ENCODE measurements at places on chromosomes 4 and X.

GRCh38 chrX:105869701-105870100, 47.4 kb downstream of the NRK start:
- no peak for DNase-seq

- no peak for DNase-seq
These were observed 112.9 kb downstream of the MBNL3 start for GRCh38 chrX:132375941-132376340.

DNA sequence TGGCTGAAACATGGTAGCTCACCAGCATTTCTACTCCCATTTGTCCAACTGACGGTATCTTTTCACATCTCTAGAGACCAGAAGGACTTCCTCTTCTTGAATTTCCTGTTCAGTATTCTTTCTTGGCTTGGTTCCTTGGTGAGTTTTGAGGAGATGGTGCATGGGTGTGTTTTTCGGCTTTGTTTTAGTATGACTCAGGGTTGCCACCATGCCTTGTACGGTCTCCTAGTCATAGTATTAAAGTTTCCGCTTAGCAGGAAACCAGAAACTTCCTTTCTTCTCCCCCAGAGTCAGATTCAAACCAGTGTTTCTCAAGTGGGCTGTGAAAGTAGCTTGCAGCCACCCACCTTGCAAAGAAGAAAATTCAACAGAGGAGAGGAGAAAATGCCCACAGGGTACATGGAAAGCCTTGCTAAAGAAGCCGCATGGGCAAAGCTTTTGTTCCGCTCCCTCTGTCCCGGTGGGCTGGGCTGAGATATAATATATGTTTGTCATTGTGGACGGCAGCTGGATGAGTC, 5.7 kb downstream of the CD99 start:
- no peak for DNase-seq

GRCh38 chrX:149948016-149948415, 9.7 kb upstream of the EOLA2 start:
- no peak for DNase-seq

DNA sequence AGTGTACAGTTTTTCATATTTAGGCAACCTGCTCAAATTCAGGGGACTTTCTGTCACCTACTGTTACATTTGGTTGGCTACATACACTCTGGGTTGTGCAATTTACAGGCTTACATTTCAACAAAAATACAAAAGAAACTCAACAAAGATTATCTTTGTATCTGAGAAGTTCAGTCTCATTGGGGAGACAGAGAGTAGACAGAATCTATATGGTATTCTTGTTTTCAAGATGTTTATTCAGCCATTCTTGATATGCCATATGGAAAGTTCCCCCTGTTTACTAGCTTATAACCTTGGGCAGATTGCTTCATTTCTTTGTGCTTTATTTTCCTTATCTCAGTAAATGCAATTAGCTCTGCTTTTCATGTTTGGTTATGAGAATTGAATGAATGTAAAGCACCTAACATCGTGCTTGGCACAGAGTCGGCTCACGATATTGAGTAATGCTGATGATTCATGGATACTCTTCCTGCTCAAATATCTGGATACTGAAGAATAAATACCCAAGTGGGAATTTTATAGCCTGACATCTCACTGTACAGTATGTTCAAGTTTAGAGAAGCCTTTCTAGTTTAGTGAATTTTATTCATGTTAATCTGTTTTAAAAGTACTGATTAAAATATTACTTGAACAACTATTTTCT, 96.5 kb upstream of the PACRGL start:
- no peak for DNase-seq

DNA sequence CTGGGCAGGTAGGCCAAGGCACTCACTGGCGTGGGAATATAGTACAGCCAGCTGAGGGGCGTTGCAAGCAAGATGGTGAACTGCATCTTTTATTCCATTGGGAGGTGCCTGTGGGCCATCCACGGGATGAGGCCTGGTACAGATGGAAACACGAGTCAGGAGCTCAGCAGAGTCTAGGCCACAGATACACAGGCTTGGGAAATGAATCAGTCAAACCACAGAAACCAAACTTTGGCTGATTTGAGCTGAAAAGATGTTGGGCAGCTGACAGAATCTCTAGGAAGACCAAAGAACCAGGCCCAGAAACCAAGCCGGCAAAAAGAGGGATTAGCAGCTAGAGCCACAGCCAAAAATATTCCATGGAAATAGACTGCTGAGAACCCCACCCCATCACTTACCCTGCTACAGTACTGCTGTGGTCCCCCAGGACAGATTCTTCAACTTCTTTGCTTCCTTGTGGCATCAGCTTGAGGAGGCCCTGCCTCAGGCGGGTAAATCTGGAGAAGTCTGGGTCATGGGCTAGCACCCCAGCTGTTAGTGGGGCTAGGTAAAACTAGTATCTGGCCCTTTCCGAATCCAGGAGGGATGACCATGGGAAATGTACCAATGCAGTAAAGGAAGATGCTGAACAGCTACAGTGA, 75.4 kb downstream of the TMEM131L start:
- peak; percentile 12 for DNase-seq

- no peak for DNase-seq
These were observed 216.1 kb upstream of the PSAPL1 start for GRCh38 chr4:7650606-7651385.

- no peak for DNase-seq
These were observed 255.4 kb upstream of the TTC29 start for GRCh38 chr4:147201016-147201415.

GRCh38 chrX:70089604-70090297, 27.5 kb downstream of the OTUD6A start:
- DNase-seq: no peak

DNA sequence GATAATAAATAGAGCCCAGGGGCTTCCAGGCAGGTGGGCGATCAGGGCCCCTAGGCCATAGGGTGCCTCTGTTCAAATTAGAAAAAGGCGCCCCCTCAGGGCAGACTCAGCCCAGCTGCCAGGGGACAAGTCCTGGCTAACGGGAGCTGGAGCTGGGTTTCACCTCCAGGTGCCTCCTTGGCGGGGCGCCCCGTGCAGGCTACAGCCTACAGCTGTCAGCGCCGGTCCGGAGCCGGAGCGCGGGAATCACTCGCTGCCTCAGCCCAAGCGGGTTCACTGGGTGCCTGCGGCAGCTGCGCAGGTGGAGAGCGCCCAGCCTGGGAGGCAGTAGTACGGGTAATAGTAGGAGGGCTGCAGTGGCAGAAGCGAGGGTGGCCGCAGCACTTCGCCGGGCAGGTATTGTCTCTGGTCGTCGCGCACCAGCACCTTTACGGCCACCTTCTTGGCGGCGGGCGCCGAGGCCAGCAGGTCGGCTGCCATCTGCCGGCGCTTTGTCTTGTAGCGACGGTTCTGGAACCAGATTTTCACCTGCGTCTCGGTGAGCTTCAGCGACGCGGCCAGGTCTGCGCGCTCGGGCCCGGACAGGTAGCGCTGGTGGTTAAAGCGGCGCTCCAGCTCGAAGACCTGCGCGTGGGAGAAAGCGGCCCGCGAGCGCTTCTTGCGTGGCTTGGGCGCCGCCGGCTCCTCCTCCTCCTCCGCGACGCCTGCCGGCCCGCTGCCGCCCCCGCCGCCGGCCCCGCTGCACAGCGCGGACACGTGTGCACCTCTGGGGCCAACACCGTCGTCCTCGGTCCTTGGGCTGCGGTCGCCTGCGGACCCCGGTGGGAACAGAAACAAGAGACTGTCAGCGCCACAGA, 2.4 kb downstream of the NKX3-2 start:
- no peak for DNase-seq

DNA sequence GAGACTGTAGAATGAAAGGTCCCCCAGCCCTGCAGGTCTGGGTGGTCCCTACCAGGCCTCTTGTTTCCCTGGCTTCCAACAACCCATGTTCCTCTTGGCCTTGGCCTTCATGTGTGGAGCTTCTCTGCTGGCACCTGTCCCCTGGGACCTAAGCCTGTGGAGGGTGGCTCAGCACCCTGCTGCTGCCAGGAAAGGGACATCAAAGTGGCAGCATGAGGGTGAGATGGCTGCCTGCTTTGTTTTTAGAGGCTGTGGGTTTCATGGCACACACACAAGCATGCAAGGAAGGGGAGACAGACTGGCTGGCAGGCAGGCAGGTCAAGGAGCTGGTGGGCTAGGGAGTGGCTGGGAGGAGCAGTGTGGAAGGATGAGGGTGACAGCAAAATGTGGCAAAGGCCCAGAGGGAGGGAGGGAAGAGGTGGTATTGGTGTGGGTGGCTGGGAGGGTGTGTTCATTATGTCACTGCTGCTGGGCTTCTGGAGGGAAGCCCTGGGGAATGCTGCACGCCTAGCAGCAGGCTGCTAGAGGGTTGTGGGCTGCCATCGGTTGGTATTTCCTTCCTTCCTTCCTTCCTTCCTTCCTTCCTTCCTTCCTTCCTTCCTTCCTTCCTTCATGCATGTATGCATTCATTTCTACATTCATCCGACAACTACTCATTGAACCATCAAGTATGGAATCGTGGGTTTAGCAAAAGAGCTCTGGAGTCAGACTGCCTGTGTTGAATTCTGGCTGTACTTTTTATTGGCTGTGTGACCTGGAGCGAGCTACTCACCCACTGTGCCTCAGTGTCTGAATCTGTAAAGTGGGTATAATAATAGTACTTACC, 128.7 kb upstream of the PJA1 start:
- DNase-seq: no peak

DNA sequence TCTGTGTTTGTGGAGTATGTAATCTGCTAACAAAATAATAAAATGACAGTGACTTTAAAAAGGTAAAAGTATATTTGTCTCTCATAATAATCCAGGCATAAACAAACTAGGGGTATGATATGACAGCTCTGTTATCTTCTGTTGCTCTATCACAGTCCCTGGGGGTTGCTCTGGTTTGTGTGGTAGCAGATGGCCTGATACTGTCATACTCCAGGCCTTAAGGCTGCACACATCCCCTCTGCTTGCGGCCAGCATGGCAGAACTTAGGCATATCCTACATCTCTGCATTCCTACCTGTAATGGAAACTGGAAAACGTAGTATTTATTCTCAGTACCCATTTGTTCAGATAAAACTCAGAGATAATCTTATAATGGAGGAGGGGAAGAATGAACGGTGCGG, 117.9 kb upstream of the HAND2 start:
- no peak for DNase-seq

- no peak for DNase-seq
These were observed 34.6 kb downstream of the CNKSR2 start for GRCh38 chrX:21408788-21409187.

DNA sequence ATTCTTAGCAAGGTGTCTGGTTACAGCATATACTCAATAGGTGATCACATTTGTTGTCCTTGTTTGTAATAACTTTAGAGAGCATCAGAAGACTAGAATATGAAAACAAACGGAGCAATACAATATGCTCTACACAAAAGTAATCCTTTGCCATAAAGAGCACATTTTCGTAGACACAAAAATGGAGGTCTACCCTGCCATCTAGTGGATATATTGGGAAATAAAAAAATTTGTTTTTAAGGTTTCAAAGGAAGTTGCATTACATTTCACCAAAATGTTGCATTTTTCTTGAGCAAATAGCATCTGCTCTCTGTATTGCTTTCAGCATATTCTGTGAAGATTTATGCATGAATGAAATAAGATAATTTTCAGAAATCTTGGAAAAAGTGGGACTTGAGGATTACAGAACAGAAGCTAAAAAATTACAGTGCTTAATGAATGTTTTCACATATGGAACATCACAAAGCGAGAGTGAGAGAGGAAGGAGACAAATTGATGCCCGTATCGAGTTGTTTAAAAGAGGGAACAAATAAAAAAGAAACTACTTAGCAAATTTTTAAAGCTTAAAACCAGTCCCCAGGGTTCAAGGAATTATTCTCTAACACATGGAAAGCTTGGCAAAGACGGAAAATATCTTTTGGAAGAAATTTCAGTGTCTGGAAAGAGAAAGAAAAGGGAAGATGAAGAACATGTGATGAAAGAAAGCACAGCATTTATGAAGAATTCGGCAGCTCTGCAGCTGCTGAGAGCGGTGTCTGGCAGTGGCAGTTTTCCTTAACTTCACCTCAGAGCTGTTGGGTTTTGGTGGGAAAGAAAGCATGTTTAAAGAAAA, 390.1 kb downstream of the ANKRD50 start:
- no peak for DNase-seq

DNA sequence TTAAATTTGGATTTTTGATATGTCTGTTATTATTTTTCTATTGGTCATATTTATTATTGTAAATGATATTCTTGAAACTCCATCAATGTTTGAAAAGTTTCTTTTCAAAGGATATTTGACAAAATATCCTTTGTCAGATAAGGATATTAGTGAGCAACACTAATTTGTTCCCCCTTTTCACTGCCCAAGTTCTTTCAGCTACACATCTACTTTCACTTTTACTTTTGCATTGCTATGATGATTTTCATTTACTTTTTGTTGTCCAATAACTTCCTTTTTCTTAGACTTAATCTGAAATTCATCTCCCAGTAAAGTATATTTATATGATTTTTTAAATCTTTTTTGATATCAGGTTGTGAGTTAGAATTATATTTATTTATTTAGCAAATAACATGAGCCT, 542.3 kb upstream of the ADGRL3 start:
- DNase-seq: no peak

DNA sequence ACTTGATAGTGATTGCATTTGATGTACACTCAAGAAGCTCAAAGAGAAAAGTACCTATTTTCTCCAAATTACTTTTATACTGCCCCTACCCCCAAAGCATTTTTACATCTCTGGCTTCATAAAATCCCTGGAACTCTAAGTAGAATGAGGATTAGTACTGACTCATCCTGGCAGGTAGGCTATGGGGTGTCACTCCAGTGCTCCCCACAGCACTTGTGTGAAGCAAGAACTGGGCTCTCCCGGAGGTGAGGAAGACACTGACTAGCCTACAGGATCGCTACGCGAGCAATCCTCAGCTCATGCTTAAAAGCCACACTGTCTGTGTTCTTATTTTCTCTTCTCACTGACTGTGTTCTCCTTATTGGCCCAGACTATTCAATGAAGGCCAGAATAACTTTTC, 90.4 kb upstream of the NDP start:
- DNase-seq: no peak

GRCh38 chr4:39036172-39036571, 4.0 kb upstream of the TMEM156 start:
- DNase-seq: no peak

GRCh38 chr4:67712650-67713528, 11.9 kb upstream of the UBA6 start:
- DNase-seq: no peak

GRCh38 chr4:132691668-132692067, 457.4 kb upstream of the PCDH10 start:
- no peak for DNase-seq

GRCh38 chrX:10722851-10723250, 102.5 kb upstream of the MID1 start:
- peak; percentile 0 for DNase-seq

GRCh38 chr4:26284536-26284935, 36.3 kb upstream of the RBPJ start:
- DNase-seq: no peak

- DNase-seq: no peak
These were observed 88.9 kb downstream of the GC start for GRCh38 chr4:71694961-71695360.
